ENCODE measurements at places on chromosomes 2 and 18.
A peak's percentile ranks its signal among the peaks of the same experiment; 100 is the strongest.

DNA sequence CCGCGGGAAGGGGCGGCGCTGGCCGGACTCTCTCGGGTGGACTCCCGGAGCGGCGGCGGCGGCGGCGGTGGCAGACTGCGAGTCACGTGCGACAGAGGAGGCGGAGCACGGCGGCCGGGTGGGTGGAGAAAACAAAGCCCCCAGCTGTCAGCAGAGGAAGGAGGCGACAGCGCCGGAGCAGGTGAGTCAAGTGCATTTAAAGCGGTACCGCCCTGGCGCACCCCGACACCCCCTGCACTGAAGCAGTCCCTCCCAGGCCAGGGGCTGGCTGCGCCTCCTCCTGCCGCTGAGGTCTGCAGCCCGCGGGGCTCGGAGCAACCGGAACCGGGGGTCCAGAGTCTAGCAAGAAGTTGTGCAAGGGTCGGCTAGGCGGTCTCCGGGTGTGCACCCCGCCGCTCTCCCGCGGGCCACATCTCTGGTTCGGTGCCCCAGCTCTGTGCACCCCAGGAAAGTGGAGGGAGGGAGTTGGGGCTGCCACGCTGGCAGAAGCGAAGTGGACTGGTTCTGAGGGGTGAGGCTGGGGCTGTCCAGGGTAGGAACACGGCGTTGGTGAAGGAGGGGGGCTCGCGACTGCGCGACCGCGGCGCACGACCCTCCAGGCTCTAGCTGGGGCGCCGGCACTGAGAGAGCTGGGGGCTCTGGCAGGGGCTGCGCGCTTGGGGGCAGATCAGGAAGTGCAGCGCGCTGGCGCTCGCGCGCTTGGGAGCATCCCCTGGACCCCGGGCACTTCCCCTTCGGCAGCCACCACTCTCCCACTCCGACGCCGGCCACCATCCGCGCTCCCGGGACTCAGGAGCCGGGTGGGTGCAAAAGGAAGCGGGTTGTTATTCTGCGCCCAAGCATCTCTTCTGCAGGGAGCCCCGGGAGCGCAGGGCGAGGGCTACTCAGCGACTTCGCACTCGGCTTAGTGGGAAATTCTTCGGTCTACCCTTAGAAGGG lies 64.0 kb upstream of the MAPRE2 start:
- DNase-seq, result peak; percentile 41

GRCh38 chr2:191927319-191927867 lies 80.5 kb upstream of the CAVIN2 start:
- no peak for DNase-seq

DNA sequence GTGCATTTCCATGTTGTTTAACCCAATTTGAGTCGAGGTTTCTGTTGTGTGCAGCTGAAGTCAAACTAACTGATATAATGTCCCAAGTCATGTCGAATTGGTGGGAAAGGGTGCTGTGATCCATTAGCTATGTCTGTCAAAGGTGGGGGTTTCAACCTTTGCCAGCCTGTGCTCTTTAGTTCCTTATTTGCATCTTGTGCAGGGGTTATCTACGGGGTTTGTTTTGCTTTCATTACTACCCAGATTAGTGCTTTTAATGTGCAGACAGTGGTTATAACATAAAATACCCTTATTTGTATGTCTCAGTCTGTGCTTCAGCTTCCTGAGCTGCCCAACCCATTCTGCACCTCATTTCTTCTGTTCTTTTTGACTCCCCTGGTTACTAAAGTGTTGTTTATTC lies 271.9 kb upstream of the CXCR4 start:
- DNase-seq, result peak; percentile 30

DNA sequence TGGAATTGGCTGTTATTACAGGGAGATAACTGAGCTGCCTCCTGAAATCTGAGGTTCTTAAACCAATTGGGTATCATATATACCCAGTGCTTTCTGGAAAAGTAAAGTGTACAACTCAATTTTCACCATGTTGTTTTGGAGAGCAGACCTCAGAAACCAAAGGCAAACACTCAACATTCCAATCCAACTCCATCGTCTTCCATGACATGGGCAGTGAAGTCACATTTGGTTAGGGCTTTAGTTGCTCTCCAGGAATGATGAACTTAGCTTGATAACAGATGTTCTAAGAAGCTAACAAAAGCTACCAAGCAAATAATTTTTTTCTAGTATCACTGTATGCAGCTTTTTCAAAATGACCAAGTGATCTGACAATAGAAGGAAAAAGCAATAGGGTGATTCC lies 107.0 kb upstream of the SLC35G4 start:
- no peak for DNase-seq

DNA sequence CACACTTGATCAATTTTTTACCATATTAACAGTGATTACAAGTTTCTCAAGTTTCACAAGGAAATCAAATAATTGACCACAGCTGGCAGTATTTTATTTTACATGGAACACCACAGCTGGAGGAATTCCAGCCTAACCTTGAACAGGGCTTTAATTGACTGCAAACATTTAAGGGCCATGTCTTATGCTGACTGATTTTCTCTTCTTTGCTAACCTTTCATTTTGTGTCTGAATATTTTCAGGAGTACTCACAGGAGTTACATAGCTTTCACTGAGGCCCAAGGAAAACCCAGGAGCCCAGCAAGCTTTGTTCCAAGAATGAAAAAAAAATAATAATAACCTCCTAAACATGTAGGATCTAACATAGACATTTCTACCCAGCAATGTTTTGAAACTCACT lies 49.6 kb downstream of the FRZB start:
- no peak for DNase-seq

DNA sequence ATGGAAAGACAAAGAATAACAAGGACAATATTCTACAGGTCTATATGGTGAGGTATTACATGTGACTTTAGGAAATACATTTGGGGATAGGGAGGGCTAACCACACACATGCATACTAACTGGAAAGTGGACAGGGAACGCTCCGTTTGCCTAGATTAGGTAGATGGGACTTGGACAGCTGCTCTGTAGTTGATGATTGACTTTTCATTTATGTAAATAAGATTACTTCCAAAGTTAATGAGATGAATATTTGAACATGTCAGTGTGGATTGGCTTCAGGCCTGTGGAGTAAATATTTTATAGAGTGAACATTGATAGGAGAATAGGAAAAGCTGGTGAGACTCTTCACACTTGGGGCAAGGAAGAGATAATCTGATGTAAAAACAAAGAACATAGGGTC lies 142.0 kb downstream of the NCK2 start:
- no peak for DNase-seq

DNA sequence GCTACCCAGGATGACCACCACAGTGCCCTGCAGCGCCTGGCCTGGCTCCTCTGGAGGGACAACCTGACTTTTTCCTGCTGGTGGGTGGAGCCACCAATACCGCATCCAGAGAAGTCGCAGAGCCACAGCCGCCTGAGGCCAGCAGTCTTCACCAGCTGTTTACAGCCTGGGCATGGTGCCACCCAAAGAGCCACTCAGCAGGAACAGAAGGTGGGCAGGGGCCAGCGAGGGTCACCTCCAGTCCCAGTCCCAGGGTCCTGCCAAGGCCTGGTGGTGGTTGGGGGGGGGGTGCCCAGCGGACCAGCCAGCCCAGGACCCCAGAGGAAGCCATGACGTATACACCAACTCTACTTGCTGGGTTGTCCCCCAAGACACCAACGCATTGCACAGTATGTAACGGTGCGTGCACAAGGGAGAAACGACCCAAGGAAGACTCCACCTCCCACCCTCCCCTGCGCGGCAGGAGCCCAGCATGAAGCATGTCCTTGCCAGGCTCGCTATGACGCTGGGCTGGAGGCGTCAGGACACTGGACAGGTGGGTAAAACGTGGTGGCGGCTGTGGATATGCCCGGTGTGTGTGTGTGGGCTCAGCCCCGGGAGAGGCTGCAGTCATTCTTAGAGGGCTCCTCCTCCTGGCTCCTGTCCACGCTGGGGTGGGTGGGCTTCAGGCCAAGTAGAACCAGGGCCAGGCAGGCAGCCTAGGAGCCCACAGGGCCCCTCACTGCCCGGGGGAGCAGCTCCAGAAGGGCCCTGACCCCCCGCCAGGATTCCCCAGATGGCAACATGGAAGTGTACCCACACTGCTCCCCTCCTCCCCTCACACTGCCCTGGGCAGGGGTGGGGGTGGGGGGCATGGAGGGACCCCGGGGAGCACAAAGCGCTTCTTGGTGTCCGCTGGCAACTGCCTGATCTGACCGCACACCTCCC lies 49.3 kb downstream of the HS6ST1 start:
- DNase-seq, result no peak

- DNase-seq, result no peak
Observed at GRCh38 chr2:25606892-25607291, 66.5 kb downstream of the DTNB start.

- DNase-seq, result no peak
Observed at GRCh38 chr2:9594366-9595054, 36.3 kb downstream of the YWHAQ start.

GRCh38 chr2:171557363-171557762 lies 35.1 kb downstream of the CYBRD1 start:
- DNase-seq, result no peak

GRCh38 chr2:185245806-185246205 lies 492.8 kb upstream of the FSIP2 start:
- DNase-seq, result no peak

- no peak for DNase-seq
Observed at GRCh38 chr2:97931858-97932225, 63.9 kb downstream of the TMEM131 start.

DNA sequence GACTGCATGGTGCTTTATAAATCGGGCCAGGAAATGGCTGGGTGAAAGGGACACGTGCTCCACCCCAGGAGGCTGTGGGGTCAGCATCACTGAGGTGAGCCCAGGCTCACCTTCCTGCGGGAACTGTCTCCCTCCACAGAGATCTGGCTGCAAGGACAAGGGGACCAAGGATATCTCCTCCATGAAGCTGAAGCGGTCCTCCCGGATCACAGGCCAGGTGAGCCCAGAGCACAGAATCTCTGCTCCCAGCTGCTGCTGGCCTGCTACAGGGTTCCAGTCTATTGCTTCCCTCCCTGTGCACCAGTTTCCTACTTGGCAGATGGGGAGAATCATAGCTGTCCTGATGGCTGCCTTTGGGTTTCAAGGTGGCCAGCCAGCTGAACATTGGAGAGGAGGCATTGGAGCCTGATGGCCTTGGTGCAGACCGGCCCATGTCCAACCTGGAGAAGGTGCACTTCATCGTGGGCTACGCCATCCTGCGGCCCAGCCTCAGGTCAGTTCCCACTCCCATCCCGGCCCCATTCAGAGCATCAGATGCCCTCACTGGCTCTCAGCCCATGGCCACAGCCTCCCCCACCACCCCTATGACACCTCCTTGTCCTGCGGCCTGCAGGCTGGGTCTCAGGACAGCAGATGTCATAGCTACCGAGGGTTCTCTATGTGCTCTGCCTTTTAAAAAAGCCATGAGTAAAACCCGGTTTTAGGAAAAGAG lies 33.7 kb upstream of the GPR17 start:
- no peak for DNase-seq

GRCh38 chr18:36610661-36611060 lies 218.1 kb downstream of the TPGS2 start:
- no peak for DNase-seq

- DNase-seq, result no peak
Observed at GRCh38 chr2:172977270-172978062, 98.2 kb upstream of the MAP3K20 start.

- no peak for DNase-seq
Observed at GRCh38 chr2:213279116-213279620, 5.1 kb upstream of the SPAG16 start.

GRCh38 chr2:57696016-57696415 lies 350.6 kb upstream of the VRK2 start:
- DNase-seq, result no peak

DNA sequence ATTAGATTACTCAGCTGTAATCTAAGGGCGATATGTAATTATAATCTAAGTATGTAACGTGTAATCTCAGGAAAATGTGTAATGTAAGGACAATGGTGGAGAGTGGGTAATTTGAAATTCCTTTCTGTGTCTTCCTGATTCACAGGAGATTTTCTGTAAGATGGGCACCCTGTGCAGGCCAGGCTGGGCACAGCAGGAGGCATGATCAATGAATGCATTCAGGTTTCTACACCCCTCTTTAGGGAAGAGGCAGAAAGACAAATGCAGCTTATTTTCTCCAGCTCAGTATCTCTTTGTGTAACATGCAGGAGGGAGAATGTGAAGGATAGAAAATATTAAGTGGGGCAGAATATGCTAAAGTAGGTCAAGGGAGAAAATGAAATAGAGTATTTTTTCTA lies 320.1 kb downstream of the PIK3C3 start:
- no peak for DNase-seq

DNA sequence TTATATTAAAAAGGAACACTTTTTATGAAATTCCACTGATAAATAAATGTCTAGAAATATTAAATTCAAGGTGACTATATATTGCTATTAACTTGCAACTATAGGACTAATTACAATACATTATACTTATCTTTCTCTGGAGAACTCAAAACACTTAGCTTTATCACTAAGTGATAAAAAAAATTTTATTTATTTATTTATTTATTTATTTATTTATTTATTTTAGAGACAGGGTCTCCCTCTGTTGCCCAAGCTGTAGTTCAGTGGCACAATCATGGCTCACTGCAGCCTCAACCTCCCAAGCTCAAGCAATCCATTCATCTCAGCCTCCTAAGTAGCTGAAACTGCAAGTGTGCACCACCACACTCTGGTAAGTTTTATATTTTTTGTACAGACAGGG lies 451.1 kb downstream of the DSC3 start:
- DNase-seq, result no peak

GRCh38 chr2:20224716-20225293 lies at the start of gene SDC1:
SDC1 (minus strand) TSS chr2:20225130; CDS start chr2:20224867, 263 bp downstream.
- DNase-seq, result no peak

DNA sequence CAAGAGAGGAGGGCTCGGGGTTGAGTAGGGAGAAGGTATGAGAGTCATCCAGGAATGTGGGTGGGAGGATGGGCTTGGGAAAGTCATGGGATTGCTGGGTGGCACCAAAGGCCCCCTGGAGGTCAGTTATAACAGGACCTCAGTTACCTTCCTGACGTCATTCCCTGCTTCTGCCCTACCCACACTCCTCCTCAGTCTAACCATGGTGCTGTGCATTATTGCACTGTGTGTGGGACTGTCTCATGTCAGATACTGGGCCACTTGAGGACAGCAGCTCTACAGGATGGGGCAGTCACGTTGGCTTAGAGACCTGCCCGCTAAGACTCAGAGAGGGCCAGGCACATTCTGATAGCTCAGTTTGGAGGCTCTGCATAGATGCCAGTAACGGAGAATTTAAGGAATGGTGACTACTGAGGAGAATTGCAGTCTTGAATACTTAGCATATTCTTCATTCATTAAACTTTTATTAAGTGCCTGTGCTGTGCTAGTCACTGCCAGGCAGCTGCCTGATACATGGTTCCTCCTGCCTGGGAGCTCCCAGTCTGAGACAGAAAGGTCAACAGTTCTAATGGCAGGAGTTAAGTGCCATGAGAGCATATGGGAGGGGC lies 90.5 kb downstream of the LAMA3 start:
- DNase-seq, result no peak

- no peak for DNase-seq
Observed at GRCh38 chr18:22695674-22696073, 237.5 kb upstream of the RBBP8 start.

Measured in bone marrow (tissue), 2 donors.